Bronchial epithelial cell (primary cell): ENCODE measurements at places on chromosomes 1 and 21.

DNA sequence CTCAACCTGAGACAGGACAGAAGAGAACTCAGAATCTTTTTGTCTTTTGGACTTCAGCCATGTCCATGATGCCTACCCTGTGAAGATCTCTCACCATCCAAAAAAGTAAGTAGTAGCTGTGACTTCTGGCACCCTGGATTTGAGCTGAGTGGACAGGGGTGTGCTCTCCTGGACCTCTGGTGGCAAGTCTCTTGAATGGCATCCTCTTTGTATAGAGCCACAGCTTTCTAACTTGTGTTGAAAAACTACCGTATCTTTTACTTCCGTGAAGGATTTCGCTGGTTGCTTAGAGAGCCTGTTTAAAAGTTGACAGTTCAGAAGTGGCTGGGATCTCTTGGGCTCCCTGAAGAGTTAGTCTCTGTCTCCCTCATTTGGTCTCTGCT is 1.8 kb downstream of the MFN2 start:
- no peak for DNase-seq

- DNase-seq: no peak
Observed at GRCh38 chr1:113792471-113792870, 19.8 kb downstream of the RSBN1 start.

DNA sequence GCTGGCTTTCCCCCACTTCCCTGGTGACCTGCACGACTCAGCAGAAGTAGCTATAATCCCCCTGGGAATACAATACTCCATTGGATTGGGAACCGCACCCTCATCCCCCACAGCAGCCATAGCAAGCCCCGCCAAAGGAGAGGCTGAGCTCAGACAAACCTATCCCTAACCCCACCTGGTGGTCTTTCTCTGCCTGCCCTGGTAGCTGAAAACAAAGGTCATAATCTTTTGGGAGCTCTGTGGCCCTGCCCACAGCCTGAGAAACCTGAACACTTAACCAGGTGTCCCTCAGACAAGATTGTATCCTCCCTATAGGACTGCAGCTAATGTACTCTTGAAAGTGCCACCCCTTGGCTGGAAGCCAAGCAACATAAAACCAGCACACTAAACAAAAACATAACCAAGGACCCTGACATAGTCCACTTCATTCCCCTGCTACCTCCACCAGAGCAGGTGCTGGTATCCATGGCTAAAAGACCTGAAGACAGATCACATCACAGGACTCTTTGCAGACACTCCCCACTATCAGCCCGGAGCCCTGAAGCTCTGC is 71.6 kb upstream of the RUNX1 start:
- DNase-seq: no peak

- no peak for DNase-seq
Observed at GRCh38 chr1:214418391-214418790, 133.0 kb downstream of the PTPN14 start.

DNA sequence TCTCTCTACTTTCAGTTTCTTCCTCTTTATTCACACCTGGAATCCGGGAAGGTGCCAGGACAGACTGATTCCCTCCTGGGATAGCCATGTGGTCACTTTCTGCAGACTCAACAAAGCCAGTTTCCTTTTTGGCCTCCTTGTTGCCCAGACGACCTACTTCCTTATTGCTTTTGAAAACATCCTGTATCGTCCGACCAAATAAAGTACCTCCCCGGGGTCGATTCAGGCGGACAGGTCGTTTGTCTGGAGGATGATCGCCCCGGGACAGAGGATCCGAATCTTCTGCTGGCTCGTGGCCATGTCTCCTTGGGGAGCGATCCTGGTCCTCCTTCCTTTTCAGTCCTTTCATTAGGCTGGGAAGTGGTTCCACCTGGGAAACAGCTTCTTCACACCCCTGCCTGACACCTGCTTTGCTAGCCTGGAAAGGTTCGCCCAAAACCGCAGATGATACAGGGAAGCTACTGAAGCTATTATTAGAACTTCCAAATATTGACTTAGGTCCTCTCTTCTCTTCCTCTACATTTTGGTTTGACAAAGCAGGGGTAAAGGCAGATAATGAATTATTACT is 1.2 kb downstream of the MCM3AP start:
- no peak for DNase-seq

- peak; percentile 99 for DNase-seq
Observed at GRCh38 chr1:110477041-110477440, 26.1 kb downstream of the PROK1 start.

DNA sequence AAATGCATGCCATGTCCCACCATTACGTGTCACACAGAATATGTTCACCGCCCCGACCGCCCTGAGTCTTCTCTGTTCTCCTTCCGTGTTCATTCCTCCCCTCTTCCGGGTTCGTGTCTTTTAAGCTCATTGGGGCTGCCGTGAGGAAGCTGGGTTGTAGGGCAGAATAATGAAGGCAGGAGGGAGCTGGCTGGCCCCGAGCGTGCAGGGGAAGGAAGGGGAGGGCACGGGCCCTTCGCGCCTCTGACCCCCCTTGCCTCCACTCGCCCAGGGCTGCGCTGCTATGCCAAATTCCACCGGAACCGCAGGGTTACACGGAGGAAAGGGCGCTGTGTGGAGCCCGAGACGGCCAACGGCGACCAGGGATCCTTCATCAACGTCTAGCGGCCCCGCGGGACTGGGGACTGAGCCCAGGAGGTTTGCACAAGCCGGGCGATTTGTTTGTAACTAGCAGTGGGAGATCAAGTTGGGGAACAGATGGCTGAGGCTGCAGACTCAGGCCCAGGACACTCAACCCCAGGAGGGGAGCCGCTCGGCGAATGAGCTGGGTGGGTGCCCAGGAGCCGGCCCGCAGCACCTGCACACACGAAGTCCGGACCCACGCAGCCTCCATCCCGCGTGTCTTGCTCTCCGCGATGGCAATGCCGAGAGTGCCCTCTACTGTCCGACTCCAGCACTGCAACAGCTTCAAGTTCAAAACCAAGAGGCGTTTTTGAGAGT is 16.5 kb upstream of the AGTRAP start:
- peak; percentile 45 for DNase-seq

DNA sequence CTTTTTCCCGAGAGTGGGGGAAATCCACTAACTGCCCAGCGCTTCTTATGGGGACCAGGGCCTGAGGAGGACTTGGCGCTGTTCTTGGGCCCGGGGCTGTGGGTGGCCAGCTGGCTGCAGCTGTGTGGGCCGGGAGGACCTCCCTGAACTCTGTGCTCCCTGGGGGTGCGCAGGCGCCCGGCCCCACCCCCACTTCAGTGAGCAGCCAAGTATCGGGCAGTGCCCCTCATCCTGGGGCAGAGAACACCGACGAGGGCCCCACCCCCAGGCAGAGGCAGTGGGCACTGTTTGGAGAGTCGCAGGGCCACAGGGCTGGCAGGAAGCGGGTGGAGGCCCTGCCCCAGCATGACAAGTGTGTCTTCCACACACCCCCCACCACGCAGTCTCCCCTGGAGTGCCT is 32.5 kb upstream of the SLC19A1 start:
- DNase-seq: no peak

GRCh38 chr21:42447182-42447581 is 43.5 kb downstream of the UBASH3A start:
- DNase-seq: no peak

DNA sequence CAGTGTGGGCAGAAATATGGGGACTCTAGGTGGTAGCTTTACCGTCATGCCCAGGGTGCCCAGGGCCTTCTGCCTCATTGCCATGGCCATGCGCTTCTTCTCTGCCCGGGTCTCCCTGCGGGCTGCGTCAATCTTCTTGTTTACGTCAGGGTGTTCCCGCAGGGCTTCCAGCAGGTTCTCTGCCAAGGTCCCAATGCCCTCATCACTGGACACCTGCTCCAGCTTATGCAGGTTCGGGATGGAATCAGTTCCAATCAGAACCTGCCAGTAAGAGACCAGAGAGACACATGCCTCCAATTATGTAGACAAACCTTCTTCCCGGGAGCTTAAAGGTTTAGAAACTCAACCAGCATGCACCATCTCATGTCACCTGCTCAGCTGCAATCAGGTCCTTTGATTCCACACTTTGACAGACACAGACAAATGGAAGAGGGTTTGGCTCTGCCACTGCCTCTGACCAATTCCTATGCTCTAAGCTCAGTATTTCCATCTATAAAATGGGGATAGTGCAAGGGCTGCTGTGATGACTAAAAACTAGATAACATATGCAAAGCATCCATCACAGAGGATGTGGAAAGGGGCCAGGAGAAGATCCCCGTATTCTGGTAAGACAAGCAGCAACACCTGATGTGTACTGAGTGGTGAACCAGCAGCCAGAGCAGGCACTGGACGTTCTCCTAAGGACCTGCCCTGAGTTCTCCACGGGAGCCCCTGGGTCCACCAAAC is 121.2 kb downstream of the UBR4 start:
- no peak for DNase-seq

DNA sequence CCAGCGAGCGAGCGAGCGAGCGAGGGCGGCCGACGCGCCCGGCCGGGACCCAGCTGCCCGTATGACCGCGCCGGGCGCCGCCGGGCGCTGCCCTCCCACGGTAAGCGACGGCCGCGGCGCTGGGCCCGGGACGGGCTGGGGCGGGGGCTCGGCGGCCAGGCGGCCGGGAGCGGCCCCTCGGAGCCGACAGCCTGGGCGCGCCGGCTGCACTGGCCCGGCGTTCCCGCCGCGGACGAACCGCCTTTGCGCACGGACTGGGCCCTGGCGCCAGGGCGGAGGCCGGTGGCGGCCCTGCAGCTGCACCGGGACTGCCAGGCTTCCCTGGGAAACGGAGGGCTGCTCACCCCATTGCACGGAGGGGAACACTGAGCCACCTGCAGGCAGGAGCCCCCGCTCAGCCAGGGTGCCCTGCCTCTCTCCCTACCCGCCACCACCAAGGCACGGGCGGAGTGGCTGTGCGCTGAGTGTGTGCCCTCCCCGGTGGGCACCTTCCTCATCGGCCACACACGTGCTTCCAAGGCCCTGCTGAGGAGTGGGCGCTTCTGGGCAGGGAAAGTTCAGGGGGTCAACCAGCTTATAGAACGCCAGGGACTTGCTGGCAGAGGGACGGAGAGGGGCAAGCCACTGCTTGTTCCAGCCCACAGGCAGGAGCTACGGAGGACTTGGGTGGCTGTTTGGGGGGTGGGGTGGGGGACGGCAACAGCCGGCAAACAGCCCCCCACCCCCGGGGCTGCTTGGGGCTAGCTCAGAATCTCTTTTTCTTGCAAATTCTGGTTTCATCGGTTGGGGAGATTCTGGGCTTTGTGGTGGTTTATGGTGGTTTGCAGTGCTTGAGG is 532 bp downstream of the CSF1 start:
- DNase-seq: no peak

DNA sequence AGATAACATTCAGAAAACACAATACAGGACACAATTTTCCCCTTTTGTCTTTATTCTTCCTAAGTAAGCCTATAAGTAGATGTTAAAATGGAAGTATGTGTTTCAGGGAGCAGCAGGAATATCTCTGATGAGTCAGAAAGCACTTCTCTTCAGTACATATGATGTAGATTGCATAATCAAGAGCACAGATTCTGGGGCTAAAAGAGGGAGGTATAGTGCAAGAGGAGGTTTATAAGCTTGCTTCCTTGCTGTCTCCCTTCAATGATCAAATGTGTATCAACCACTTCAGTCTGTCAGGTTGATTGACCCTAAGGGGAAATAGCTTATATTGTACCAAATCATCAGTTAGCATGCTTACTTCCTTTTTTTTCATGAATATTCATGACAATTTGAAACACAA is 822.8 kb downstream of the BRINP3 start:
- DNase-seq: peak; percentile 71

DNA sequence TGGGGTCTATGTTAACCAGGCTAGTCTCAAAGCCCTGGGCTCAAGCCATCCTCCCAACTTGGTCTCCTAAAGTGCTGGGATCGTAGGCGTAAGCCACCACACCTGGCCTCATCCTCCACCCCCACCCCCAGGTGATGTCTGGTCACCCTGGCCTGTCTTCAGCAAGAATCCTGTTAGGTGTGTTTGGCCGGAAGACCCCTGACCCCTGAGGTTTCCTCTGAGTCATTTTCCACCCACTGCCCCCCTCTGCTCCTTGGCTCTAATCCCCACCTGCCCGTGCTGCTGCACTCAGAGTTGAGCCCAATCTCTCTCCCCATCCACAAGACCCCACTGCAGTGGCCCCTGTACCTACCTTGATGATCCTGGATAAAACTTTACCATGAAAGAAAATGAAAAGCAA is 25.2 kb downstream of the SLC66A1 start:
- DNase-seq: no peak

- no peak for DNase-seq
Observed at GRCh38 chr1:183457449-183457848, 14.8 kb upstream of the SMG7 start.

- no peak for DNase-seq
Observed at GRCh38 chr1:184748740-184749139, 5.9 kb downstream of the EDEM3 start.

GRCh38 chr1:201639826-201640225 is 100.9 kb downstream of the NAV1 start:
- DNase-seq: no peak

- DNase-seq: no peak
Observed at GRCh38 chr1:198047913-198048312, 108.9 kb upstream of the NEK7 start.

GRCh38 chr21:41231060-41231459 is 63.1 kb downstream of the BACE2 start:
- DNase-seq: no peak

DNA sequence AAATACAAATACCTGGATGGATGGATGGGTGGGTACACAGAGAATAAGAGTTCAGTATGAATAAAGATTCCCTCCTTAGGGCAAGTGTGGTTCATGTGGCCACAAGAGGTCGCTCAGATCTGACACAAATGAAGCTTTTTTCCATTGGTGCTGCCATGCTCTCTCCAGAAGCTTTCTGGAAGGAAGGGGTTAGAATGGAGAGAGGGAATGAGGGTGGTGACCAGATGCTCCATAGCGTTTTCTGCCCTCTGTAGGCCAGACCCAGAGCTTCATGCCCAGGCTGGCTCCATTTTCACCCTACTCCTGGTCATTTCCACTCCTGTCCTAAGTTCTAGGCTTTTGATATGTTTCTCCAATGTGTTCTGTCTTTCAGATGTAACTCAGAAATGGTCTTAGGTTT is 3.3 kb upstream of the FCRL6 start:
- DNase-seq: peak; percentile 85

DNA sequence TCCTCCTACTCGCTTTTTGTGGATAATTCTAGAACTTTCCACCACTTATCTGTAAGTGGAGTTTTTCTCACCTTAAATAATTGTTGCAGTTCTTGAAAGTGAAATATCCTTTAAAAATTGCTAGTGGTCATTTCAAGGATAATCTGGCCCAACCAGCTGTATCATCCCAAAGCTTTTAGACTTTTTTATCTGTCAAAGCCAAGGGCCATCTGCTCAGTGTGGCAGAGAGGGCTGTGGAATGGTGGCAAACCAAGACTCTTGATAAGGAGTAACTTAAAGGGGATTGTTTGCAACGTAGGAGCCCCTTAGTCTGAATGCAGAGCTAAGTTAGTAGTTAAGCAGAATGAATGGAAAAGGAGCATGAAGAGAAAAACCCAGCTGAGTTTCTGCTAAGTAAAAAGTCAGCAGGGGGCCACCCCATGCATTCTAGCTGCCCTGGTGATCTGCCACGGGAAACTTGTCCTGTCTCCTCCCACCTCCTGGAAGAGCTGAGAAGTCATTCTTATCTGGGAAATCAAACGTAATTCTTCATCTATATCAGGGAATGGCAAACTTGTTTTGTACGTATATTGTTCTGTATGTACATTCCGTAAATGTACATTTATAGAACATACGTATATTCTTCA is 169.3 kb downstream of the PRDM2 start:
- DNase-seq: no peak
